Thyroid gland (tissue), 4 donors: ENCODE measurements at places on chromosomes 12 and 14. TPM values are rescaled to one million over a fixed set of nuclear protein-coding genes. Genes with fewer than 3 reads are reported as not detected.

DNA sequence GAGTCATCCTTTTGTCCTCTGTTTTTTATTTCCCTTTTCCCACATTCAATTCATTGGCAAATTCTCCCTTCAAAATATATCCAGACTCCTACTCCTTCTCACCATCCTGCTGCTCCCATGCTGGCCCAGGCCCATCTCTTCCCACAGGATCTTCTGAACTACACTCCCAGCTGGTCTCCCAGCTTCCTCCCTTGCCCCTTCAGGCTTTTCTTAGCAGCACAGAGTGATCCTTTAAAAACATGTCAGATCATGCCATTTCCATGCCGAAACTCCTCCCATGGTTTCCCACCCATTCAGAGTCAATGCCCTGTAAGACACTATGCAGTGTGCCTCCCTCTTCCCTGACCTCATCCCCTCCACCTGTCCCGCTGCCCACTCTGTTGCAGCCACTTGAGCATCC is 2.4 kb upstream of the KRT84 start:
- H3K4me3 ChIP-seq = no peak overlapping the region
- peaks cover 6% of the 10 kb centered on the region for H3K4me1 ChIP-seq
- no peak for DNase-seq

GRCh38 chr12:107457362-107457935 is 228.2 kb upstream of the PWP1 start:
- no peak overlapping the region for H3K27ac ChIP-seq
- H3K27me3 ChIP-seq = no peaks in the 10 kb centered on the region
- H3K4me3 ChIP-seq = no peak overlapping the region
- peaks cover 18% of the 10 kb centered on the region for H3K4me1 ChIP-seq
- H3K36me3 ChIP-seq = no peaks in the 10 kb centered on the region

GRCh38 chr14:76282581-76282980 is 93.4 kb upstream of the ESRRB start:
- H3K36me3 ChIP-seq = no peaks in the 10 kb centered on the region
- no peak for DNase-seq
- no peaks in the 10 kb centered on the region for H3K4me1 ChIP-seq

GRCh38 chr12:113854385-113855142 is 111.6 kb downstream of the RBM19 start:
- no peak overlapping the region for H3K27ac ChIP-seq
- no peaks in the 10 kb centered on the region for H3K27me3 ChIP-seq
- no peak overlapping the region for H3K4me3 ChIP-seq
- DNase-seq = no peak
- H3K4me1 ChIP-seq = no peaks in the 10 kb centered on the region
- peaks cover 11% of the 10 kb centered on the region for H3K36me3 ChIP-seq

DNA sequence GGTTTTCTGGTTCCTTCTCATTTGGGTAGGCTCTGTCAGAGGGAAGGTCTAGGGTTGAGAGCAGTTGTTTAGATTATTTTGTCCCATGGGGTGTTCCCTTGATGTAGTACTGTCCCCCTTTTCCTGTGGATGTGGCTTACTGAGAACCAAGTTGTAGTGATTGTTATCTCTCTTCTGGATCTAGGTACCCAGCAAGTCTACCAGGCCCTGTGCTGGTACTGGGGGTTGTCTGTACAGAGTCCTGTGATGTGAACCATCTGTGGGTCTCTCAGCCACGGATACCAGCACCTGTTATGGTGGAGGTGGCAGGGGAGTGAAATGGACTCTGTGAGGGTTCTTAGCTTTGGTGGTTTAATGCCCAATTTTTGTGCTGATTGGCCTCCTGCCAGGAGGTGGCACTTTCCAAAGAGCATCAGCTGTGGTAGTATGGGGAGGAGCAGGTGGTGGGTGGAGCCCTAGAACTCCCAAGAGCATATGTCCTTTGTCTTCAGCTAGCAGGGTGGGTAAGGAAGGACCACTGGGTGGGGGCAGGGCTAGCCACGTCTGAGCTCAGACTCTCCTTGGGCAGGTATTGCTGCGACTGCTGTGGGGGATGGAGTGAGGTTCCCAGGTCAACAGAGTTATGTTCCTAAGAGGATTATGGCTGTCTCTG is 179.3 kb upstream of the BTG1 start:
- H3K4me3 ChIP-seq = no peak overlapping the region
- no peak for DNase-seq
- no peaks in the 10 kb centered on the region for H3K4me1 ChIP-seq
- H3K36me3 ChIP-seq = no peaks in the 10 kb centered on the region

DNA sequence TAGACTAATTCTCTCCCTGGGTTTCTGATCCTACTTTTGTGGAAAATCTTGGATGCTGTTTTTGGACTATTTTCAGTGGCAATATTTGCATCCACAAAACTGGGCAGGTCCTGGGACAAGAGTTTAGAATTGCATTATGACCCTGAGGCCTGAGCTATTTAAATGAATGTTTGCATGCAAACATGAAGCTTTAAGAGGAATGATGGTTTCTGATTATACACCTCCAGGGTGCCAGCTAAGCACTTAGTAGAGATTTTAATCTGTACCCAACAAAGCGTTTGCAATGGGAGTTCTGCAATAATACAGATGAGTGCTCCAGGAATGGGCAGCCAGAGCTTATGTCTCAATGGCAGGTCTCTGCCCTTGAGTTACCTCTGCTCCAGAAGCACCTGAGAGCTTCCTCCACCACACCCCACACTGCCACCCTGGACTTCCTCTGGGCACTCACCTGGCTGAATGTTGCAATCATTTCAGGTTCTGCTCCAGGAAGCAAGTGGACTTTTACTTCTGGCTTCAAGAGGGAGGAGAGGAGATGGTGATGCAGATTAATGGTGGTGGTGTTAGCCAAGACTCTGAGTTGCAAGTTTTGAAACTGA is 6.0 kb upstream of the SPTLC2 start:
- peaks cover 8% of the 10 kb centered on the region for H3K4me1 ChIP-seq
- no peaks in the 10 kb centered on the region for H3K36me3 ChIP-seq
- no peak overlapping the region for H3K4me3 ChIP-seq
- H3K27me3 ChIP-seq = no peaks in the 10 kb centered on the region

CISTR gene
- not detected for total RNA-seq

CCDC38 gene
- total RNA-seq = 0.67 TPM

DNA sequence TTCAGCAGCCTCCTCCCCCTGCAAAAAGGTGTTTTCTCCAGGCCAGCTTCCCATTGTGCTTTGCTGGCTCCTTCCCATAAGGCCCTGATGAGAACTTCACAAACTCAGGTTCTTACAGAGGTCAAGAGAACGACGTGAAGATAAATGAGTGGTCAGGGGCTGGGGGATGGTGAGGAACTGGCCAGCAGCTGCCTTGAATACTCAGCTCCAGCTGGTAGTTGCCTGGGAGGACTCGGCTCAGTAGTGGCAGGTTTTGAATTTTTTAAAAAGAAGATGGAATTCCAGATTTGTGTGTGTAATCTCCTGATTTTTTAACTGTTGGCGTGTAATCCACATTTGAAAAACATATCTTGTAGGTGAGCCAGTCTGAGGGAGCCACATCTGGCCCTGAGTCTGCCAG is 5.9 kb downstream of the DDX55 start:
- peaks cover 62% of the 10 kb centered on the region for H3K36me3 ChIP-seq
- no peak for DNase-seq
- H3K4me3 ChIP-seq = no peak overlapping the region

GRCh38 chr12:10826258-10826657 is at the start of gene TAS2R10:
Gene TAS2R10, minus strand, starts transcription at chr12:10826358. Its CDS starts 89 bp downstream, at chr12:10826269.
- DNase-seq = no peak
- H3K27me3 ChIP-seq = no peaks in the 10 kb centered on the region
- H3K36me3 ChIP-seq = no peaks in the 10 kb centered on the region
- no peak within 1 kb of the TSS for H3K4me3 ChIP-seq

- DNase-seq = no peak
- H3K36me3 ChIP-seq = no peaks in the 10 kb centered on the region
- H3K27me3 ChIP-seq = no peaks in the 10 kb centered on the region
- H3K4me3 ChIP-seq = no peak overlapping the region
- no peaks in the 10 kb centered on the region for H3K4me1 ChIP-seq
These were observed 989.1 kb upstream of the TMEM132C start for GRCh38 chr12:127277882-127278281.

GRCh38 chr12:85523197-85523596 is 243.2 kb downstream of the ALX1 start:
- H3K4me3 ChIP-seq = no peak overlapping the region
- no peaks in the 10 kb centered on the region for H3K36me3 ChIP-seq
- no peaks in the 10 kb centered on the region for H3K27me3 ChIP-seq
- H3K27ac ChIP-seq = no peak overlapping the region
- no peaks in the 10 kb centered on the region for H3K4me1 ChIP-seq

ACOT4 gene
- 2.9 TPM for total RNA-seq

DNA sequence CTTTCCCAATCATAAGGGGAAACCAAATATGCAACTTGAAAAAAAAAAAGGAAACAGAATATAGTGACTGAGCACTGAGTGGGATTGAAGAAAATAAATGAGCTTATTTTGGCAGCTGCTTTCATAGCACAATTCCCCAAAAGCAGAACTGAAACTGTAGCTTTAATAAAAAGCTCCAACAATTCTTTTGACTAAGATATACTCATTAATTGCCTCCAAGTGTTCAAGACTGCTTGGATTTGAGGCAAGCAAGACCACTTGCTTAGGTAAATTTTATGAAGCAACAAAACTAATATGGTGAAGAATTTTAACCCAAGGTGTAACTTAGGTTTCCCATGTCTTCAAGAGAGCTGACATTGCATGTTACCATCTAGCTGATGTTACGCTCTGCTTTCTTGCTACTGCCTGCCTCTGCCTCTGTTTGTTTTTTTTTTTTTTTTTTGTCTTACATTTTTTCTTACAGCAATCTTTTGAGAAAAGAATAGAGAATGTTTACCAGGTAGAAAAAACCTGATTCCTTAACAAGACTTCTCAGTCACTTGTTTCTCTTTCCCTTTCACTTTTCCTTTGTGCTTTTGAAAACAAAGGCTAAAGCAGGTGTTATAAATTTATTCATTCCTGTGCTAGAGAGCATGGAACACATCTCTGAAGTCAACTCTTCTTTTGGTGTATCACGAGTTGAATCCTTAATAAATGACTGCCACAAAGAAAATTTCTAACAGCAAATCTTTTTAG is 134.4 kb downstream of the BCAT1 start:
- H3K4me3 ChIP-seq = no peak overlapping the region
- no peaks in the 10 kb centered on the region for H3K27me3 ChIP-seq
- H3K27ac ChIP-seq = no peak overlapping the region
- no peak for DNase-seq
- no peaks in the 10 kb centered on the region for H3K36me3 ChIP-seq
- peaks cover 6% of the 10 kb centered on the region for H3K4me1 ChIP-seq

PRPH gene
- total RNA-seq = 0.67 TPM

- peak; percentile 91 for DNase-seq
- H3K27ac ChIP-seq = peak overlapping the region; percentile 86
- H3K4me1 ChIP-seq = peaks cover 15% of the 10 kb centered on the region
- H3K4me3 ChIP-seq = no peak overlapping the region
These were observed 216.2 kb downstream of the TTC8 start for GRCh38 chr14:89040460-89041256.
